Mucosa of descending colon (tissue), 3 donors: ENCODE measurements at places on chromosomes 7 and 10. TPM values are rescaled to one million over a fixed set of nuclear protein-coding genes. Genes with fewer than 3 reads are reported as not detected.

Gene FZD8
- total RNA-seq = 13.4 TPM

Gene ZP3
- total RNA-seq = 4.4 TPM

Gene AGBL3
- total RNA-seq = 1.9 TPM

Gene TMEM270
- total RNA-seq = not detected

Gene THSD7A
- total RNA-seq = 5.4 TPM

Gene C10orf95
- total RNA-seq = 2.3 TPM

Gene FAM20C
- 26.5 TPM for total RNA-seq

Gene ADRB1
- total RNA-seq = 1.5 TPM

Gene SPDYE5
- 0.38 TPM for total RNA-seq

Gene VAX1
- not detected for total RNA-seq

Gene NEUROD6
- total RNA-seq = not detected

Gene SPDYE6
- not detected for total RNA-seq

Gene HIF1AN
- 50.6 TPM for total RNA-seq

Gene OAT
- 46.7 TPM for total RNA-seq

Gene TEX47
- total RNA-seq = not detected

Gene GPNMB
- 21.3 TPM for total RNA-seq

Gene PCLO
- 16.5 TPM for total RNA-seq

Gene ZCCHC24
- total RNA-seq = 5.6 TPM

Gene CH25H
- total RNA-seq = 1.2 TPM

Gene ASCC1
- 21.4 TPM for total RNA-seq

Gene OIT3
- total RNA-seq = 0.25 TPM
